CD4-positive, alpha-beta T cell treated with Interleukin-21 for 1 hour (primary cell): ENCODE measurements at places on chromosomes 2 and 18.

DNA sequence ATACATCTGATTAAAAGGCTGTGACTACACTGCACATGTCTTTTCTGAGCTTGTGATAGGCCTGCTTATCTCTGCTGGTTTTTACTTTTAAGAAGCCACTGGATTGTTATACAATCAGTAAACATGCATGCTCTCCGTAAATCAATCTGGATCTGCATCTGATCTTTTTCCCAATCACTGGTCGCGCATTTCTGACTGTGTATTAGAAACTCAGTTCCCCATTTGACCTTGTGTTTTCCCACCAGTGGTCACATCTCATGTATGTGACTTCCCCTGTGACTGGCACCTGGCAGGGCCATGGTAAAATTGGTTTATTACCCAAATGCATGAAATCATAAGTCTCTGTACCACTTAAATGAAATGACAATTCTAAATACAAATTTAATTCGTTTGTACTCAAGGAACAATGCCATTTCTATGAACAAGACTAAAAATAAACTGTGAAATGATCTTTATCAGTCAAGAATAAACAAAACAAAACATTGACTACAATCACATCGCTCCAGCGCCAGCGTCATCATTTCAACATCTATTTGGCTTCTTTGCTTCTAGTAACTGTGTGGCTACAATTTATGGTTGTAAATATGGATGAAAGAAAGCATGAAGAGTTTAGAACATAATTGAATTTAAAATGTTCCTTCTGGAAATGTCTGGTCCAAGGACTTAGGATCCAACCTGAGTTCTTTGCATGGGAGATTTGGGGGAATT is 396.6 kb upstream of the TRIB2 start:
- no peak for DNase-seq

DNA sequence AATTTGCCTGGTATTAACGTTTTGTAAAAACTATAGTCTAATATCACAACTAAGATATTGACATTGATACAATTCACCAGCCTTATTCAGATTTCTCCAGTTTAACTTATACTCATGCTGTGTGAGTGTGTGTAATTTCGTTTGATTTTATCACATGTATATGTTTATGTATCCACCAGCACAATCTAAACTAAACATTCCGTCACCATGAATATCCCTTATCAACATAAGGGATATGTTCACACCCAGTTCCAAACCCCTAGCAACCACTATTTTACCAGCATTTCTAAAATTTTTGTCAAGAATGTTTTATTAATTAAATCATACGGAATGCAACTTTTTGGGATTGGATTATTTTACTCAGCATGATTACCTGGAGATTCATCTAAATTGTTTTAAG is 450.3 kb downstream of the FBXO15 start:
- DNase-seq = no peak

DNA sequence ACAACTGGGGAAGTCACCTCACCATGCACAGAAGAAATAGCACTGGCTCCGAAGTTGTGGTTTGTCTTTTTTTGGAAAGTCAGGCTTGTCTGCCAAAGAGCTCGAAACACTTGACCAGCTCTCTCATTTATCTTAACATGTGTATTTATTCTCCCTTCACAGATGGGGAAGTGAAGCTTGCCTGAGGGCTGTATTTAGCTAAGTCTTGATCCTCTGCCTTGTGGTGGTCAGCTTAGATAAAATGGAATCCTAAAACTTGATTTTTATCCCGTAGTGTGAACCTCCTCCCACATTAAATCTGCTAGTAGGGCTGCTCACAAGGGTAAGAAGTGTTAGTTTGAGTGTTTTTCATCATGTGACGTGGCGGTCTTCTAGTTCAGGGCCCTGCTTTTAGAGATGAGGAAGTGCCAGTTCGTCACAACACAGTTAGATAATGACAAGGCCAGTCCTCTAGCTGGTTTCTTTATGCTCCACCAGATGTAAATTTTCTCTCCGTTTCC is 89.7 kb downstream of the TMEM247 start:
- DNase-seq = no peak

DNA sequence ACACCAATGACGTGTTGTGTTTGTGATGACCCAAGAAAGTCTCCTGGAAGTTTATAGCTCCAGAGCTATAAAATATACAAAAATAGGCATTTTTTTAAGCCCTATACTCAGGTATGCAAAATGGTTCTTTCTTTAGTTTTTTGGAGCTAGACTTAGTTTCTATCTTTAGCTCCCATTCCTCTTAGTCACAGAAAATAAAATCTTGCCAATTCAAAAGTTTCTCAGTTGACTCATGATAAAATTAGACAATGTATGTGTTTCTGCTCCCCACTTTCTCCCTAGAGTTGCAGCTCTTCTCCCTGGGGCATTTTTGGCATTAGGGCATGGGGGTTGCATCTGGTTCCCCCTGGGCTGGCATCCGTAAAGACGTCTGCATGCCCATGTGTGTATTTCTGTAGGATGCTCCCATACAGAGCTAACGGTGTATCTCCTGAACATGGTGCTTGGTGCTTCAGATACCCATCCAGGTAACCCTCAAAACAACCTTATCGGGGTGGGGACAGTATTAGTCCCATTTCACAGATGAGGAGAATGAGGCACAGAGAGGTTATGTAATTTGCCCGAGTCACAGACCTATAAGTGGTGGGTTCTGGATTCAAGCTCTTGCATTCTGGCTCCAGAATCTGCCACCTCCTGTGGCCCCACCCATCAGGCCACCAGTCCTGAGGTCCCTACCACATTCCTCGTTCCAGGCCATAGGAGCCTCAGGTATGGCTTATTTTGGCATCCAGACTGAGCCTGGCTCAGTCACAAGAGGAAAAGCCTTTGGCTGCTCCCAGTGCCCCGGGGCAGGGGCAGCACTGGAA is 43.1 kb upstream of the ASAP2 start:
- DNase-seq = no peak

GRCh38 chr2:240615396-240615795 is 9.9 kb upstream of the GPR35 start:
- DNase-seq = no peak

DNA sequence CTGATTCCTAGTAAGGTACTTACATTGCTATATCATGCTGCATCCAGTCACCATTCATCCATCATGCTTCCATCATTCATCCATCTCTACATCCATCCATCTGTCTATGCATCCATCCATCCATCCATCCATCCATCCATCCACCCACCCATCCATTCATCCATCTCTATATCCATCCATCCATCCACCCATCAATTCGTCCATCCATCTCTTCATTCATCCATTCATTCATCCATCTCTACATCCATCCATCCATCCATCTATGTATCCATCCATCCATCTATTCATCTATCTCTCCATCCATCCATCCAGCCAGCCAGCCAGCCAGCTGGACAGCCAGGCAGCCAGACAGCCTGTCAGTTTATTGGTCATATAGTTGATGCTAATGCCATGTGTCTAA is 20.7 kb downstream of the PRKCE start:
- DNase-seq = no peak

- DNase-seq = no peak
Measured at GRCh38 chr18:34493566-34494358, 216.3 kb upstream of the DTNA start.

GRCh38 chr2:162063899-162064298 is 10.1 kb downstream of the DPP4 start:
- DNase-seq = peak; percentile 19

GRCh38 chr2:51778806-51779205 is 746.9 kb upstream of the NRXN1 start:
- no peak for DNase-seq

GRCh38 chr2:241254904-241255351 is 60.5 kb downstream of the HDLBP start:
- DNase-seq = no peak

GRCh38 chr2:14751581-14751980 is 119.1 kb downstream of the LRATD1 start:
- DNase-seq = no peak

- no peak for DNase-seq
Measured at GRCh38 chr2:106020821-106021661, 173.1 kb downstream of the UXS1 start.

DNA sequence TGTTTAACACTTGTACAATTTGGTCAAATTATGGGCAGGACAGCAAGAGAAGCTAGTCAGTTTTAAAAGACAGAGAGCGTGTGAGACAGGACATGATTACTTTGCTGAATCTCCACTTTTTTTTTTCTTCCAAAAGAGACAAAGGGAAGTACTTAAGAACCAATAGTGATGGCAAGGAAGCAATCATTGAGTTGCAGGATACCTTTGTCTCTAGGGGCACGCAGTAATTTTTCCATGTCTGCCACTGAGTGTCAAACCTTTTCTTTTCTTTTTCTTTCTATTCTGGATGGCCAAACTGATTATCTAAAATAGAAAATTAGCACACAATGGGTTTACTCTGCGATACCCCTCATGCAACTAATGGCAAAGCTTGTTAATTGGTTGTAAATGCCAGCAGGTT is 533.0 kb downstream of the PLCL1 start:
- DNase-seq = no peak

GRCh38 chr2:120915670-120916069 is 180.0 kb downstream of the GLI2 start:
- no peak for DNase-seq

- DNase-seq = no peak
Measured at GRCh38 chr2:55213822-55214221, 18.3 kb downstream of the CLHC1 start.

DNA sequence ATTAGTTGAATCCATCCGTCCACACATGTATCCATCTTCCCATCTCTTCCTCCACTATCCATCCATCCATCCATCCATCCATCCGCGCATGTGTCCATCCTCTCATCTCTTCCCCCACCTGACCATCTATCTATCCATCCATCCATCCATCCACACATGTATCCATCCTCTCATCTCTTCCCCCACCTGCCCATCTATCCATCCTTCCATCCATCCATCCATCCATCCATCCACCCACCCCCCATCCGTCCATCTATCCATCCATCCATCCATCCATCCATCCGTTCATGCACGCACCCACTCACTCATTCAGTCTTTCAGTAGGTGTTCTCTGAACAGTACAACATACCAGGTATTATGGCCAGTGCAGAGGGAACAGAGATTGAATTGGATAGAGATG is 18.9 kb upstream of the GREB1 start:
- no peak for DNase-seq

GRCh38 chr2:200360364-200360763 is 53.9 kb downstream of the SPATS2L start:
- no peak for DNase-seq

- no peak for DNase-seq
Measured at GRCh38 chr2:40282428-40282827, 169.5 kb downstream of the SLC8A1 start.

DNA sequence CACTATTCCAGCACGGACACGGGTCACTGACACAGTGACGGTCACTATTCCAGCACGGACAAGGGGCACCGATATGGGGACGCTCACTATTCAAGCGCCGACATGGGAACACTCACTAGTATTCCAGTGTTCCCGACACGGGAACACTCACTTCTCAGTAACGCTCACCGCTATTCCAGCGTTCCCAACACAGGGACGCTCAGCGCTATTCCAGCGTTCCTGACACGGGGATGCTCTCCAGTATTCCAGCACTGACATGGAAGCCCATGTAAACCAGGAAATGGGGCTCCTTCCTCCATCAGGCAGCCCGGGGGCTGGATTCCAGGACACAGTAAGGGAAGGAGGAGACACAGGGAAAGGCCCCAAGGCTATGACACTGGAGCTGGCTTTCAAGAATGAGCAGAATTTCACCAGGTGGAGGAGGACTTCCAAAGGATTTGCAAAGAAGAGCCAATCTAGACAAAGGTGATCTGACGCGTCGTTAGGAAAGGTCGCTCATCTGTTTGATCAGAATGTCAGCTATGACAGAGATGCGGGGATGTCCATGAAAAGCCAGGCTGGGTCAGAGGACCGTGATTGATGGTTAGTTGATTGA is 196.1 kb downstream of the EIPR1 start:
- no peak for DNase-seq

DNA sequence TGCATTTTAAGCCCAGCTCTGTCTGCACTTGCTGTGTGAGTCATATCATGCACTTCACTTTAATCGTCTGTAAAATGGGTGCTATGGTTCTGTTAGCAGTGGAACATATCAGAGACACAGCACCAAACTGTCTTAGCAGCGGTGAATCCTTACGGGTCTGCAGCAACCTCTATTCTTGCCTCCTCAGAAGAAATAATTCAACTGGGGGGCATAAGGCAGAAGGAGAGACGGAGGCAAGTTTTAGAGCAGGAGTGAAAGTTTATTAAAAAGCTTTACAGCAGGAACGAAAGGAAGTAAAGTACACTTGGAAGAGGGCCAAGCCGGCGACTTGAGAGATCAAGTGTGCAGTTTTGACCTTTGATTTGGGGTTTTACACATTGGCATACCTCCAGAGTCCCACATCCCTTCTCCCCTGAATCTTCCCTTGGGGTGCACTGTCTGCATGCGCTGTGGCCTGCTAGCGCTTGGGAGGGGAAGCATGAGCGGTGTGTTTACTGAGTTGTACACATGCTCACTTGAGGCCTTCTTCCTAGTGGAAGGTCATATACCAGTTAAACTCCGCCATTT is 109.8 kb downstream of the DDX1 start:
- no peak for DNase-seq

- no peak for DNase-seq
Measured at GRCh38 chr2:241451840-241452506, 56.4 kb downstream of the STK25 start.

DNA sequence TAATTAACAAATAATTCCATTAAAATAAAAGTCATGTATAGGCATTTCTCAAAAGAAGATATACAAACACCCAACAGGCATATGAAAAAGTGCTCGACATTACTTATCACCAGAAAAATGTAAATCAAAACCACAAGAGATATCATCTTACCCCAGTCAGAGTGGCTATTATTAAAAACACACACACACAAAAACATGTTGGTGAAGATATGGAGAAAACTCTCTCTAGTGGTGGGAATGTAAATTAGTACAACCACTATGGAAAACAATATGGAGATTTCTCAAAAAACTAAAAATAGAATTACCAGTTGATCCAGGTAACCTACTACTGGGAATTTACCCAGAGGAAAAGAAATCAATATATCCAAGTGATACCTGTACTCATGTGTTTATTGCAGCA is 966.3 kb upstream of the POU3F3 start:
- no peak for DNase-seq

GRCh38 chr2:72630767-72631166 is 195.1 kb downstream of the EXOC6B start:
- no peak for DNase-seq

GRCh38 chr2:111634050-111634794 is 249.8 kb downstream of the ANAPC1 start:
- DNase-seq = peak; percentile 43

- DNase-seq = no peak
Measured at GRCh38 chr2:238898534-238899281, 50.8 kb downstream of the TWIST2 start.

GRCh38 chr2:147135376-147135775 is 709.5 kb upstream of the ACVR2A start:
- DNase-seq = no peak

GRCh38 chr2:127155028-127155581 is 48.2 kb upstream of the BIN1 start:
- no peak for DNase-seq

DNA sequence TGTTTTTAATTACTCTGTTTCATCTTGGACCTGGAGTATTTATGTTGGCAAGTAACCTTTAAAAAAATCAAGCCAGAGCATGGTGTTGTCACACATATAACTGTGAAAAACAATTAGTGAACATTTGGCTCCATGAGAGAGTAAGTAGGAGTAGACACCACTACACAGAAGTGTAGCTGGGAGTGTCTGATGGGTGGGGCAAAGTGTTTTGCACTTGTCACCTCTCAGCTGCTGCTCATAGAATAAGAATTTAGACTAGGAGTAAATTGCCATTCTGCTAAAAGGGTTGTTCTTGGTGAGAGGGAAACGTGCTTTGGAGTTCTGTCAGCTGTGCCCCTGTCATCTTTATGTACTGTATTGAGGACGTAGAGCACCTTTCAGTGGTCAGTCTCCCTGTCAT is 114.5 kb downstream of the TTC27 start:
- DNase-seq = no peak
